ENCODE measurements at places on chromosomes 7 and 10. TPM values are rescaled to one million over a fixed set of nuclear protein-coding genes. Genes with fewer than 3 reads are reported as not detected.

- DNase-seq = no peak
These were observed 88.6 kb downstream of the RNF216 start for GRCh38 chr7:5692845-5693278.

PCDH15 gene
- 2.1 TPM for total RNA-seq

DNA sequence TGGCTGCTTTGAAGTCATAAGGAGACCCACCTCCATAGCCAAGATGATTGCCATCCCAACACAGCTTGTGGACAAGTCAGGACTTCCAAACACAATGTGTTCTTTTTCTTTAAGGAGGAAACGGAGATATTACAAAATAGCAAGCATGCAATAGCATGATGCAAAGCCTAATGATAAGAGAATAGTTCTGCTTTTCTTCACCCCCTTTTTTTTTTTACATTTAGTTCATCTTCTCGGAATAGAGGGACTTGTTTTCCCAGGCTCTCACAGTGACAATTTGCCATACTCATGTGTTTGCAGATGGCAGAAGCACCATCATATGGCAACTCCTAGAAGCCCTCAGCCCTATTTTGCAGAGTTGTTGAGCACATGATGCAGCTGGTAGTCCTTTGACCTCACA lies 119.8 kb downstream of the ITGB8 start:
- no peak for DNase-seq

CCDC71L gene
- 24.1 TPM for total RNA-seq

PAX4 gene
- total RNA-seq = not detected

DNA sequence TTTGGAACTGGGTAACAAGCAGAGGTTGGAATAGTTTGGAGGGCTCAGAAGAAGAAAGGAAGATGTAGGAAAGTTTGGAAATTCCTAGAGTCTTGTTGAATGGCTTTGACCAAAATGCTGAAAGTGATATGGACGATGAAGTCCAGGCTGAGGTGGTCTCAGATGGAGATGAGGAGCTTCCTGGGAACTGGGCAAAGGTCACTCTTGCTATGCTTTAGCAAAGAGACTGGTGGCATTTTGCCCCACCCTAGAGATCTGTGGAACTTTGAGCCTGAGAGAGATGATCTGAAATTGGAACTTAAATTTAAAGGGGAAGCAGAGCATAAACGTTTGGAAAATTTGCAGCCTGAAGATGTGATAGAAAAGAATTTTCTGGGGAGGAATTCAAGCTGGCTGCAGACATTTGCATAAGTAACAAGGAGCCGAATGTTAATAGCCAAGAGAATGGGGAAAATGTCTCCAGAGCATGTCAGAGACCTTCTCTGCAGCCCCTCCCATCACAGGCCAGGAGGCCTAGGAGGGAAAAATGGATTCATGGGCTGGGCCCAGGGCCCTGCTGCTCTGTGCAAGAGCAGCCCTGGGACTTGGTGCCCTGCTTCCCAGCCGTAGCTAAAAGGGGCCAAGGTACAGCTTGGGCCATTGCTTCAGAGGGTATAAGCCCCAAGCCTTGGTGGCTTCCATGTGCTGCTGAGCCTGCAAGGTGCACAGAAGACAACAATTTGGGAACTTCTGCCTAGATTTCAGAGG lies 3.6 kb downstream of the PDSS1 start:
- DNase-seq = no peak

DNAJC9 gene
- 13.9 TPM for total RNA-seq

DNA sequence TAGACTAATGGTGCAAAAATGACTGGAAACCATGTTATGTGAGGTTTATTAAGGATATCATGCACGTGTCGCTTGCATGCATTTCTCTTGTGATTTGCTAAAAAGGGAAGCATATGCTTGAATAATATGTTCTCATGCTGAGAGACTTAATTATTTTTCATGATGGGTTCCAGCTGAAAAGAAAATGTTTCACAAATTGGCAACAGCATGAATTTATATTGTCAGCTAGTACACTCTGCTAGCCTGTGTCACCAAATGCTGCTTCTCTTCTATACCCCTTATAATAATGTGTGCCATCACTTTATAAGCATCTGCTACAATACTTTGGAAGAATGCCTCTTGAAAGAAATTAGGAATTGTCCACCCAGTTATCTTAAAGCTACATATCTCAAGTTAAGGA lies 63.0 kb downstream of the GNAI1 start:
- no peak for DNase-seq

DNA sequence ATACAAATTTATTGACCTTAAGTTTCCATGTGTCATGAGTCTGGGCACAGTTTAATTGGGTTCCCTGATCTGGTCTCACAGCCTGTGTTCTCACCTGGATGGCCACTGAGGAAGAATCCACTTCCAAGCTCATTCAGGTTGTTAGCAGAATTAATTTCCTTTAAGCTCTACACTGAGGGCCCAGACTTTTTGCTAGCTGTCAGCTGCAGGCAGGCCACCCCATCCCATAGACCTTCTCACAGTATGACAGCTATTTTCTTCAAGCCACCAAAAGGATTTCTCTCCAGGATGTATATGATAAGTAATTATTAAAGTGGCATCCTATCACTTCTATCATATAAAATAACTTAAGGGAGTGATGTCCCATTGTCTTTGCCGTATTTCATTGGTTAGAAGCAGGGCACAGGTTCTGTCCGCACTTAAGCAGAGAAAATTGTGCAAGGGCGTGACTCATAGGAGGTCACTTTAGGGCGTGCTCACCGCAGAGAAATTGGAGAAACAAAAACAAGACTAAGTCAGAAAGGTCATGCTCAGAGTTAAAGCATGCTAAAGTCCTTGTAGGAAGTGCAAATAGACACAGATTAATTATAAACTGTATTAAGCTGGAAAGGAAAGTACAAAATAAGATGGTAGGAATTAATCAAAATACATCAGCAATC lies 109.9 kb downstream of the AHR start:
- peak; percentile 52 for DNase-seq

GPR37 gene
- total RNA-seq = 0.59 TPM

VSTM4 gene
- total RNA-seq = 18.7 TPM

- no peak for DNase-seq
These were observed 169.3 kb upstream of the BET1 start for GRCh38 chr7:94173436-94173835.

DNA sequence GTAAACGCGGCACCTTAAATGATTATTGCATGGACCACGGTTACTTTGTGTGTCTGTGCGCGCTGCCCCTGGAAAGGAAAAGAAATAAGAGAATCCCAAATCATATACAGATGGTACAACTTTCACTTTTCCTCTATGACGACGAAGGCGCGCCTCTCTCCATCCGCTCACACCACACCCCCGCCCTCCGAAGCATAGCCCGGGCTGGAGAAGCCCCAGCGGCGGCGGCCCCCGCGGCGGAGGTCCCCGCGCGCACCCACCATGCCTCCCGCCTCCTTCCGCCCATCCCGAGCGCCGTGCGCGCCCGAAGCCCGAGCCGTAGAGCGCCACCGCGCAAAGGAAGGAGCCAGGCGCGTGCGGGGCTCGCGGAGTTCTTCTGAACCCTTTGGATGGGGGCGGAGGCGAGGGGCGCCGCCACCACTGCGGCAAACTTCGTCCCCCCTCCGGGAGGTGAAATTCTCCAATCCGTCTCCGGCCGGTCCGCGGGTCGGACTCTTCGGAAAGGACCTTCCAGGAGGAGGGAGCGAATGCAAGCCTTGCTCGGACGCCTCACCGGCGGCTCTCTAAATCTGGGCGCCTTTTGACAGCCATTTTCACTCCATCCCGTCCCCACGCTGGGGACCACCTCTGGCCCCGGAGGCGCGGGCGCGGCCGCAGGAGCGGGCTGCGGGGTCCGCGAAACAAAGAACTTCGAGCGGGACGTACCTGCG lies 588 bp downstream of the GLI3 start:
- DNase-seq = peak; percentile 60

GDF2 gene
- not detected for total RNA-seq

DNA sequence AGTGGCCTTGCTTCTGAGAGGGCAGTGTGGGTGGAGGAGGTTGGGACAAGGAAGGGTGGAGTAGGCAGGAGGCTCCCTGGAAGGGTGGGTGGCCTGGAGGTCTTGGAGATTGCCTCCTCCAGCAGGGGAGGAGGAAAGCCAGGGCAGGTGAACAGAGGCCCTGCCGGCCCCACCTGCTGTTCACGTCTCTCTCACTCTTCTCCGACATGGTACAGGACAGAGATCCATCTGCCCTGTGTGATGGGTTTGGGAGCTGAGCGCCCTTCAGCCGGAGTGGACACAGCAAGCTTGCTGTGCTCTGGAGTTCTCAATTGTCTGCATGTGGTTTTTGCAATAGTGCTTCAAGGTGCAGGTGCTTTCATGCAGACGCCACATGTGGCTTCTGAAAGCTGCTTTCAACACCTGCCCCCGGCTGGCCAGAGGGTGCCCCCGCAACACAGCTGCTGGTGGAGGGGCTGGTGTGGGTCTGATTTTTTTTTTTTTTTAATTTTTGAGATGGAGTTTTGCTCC lies 82.8 kb upstream of the GNA12 start:
- peak; percentile 35 for DNase-seq

- DNase-seq = no peak
These were observed 149.8 kb downstream of the CCSER2 start for GRCh38 chr10:84478151-84478550.

- DNase-seq = no peak
These were observed 46.7 kb upstream of the SPOCK2 start for GRCh38 chr10:72134785-72135767.

- peak; percentile 97 for DNase-seq
These were observed at the start of gene SEC61A2 for GRCh38 chr10:12129222-12130111. Gene SEC61A2 (plus strand): TSS chr10:12129677. CDS start chr10:12129788, 111 bp downstream.

NAT16 gene
- not detected for total RNA-seq

DNA sequence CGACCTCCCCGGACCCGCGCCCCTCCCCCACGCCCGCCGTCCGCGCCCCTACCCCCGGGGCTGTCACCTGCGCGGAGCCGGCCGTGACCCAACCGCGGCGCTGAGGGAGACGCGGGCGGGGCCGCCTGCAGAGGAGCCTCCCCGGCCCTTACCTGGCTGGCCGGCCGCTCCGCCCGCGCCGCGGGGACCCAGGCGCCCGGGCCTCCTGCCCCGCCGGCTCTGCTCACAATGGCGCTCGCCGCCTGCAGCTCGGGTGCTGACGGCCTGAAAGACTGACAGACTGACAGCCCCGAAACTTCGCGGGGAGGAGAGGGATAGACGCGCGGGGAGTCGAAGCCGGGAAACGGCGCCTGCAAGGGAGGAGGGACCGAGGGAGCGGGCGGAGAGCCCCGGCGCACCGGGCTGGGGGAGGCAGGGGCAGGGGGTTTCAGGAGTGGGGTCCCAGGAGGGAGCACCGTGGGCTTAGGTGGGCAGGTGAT lies 393 bp downstream of the ZNF467 start:
- DNase-seq = peak; percentile 66

DNA sequence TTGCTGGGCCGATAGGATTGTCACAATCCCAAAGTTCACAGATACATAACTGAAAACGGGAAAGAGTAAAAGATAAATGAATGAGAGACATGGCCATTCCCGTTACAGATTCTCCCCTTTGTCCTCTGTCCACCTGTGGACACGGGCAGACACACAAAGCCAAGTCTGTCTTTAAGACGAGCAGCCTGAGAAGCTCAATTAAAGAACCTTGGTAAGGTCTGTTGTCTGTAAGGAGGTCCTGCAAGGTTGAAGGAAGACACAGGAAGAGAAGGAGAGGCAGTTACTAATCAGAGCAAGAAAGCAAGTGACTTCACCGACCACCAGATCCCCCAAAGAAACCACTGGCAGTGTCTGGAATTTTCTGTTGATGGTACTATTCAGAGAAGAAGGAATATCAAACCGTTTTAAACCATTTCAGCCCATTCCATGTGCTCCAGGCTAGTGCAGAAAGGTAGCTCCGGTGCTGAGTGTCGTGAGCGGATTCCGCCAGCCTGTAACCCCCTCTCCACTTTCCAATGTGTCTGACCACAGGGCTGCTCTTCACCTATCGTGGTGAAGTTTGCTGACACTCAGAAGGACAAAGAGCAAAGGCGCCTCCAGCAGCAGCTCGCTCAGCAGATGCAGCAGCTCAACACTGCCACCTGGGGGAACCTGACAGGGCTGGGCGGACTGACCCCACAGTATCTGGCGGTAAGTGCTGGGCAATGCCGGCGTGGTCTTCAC lies 252.6 kb downstream of the CELF2 start:
- peak; percentile 74 for DNase-seq

GRCh38 chr7:77330169-77330882 lies 85.8 kb downstream of the GSAP start:
- peak; percentile 37 for DNase-seq

Measured in lower lobe of right lung (tissue), 2 donors.